ENCODE measurements at places on chromosomes 13 and 19.

DNA sequence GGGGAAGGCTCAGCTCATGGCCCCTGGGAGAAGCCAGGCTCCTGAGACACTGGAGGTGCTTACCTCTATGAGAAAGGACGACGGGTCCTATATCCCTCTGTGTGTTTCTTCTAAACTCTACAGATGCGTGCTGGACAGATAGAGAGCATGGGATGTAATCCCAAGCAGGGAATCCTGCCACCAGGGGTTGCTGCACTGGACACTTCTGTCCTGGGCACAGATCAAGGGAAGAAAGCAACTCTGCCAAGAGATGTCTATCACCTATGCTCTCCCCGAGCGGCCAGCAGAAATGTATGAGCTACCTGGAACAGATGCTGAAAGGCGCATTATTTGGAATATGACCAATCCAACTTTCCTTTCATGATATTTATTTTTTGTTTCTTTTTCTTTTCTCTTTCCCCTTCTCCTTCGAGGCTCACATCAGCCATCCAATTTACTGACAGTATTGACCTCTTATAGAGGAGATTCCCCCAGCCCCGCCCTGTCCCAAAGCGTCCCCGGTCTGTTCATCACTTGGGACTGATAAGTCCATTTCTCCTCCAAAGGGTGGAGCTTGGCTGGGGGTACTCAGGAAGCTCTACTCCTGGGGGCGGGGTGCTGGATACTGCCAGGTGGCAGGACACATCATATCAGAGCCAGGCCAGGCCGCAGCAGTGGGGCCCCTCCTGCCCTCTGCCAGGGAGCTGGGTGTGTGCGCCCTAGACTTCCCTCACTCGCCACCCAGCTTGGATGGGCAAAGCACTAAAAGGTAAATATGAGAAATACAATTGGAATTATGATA lies 34.2 kb downstream of the TSHZ3 start:
- DNase-seq: no peak

DNA sequence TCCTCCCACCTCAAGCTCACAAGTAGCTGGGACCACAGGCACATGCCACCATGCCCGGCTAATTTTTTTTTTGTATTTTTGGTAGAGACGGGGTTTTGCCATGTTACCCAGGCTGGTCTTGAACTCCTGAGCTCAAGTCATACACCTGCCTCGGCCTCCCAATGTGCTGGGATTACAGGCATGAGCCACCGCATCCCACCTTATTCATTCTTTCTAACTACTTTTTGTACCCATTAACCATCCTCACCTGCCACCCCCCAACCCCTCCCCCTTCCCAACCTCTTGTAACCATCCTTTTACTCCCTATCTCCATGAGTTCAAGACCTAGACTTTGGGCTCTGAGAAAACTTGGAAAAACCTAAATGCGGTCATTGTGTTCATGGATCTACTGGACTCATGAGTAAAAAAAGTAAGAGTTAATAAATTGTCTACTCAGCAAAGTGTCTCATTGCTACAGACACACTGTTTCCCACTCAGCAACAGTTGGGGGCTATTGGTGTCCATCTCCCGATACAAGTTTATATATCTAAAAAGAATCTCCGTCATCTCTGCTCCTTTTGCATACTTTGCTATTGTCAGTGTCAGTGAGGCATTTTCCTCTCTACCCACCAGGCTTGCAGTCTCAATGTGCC lies 44.1 kb upstream of the MEDAG start:
- DNase-seq: no peak

DNA sequence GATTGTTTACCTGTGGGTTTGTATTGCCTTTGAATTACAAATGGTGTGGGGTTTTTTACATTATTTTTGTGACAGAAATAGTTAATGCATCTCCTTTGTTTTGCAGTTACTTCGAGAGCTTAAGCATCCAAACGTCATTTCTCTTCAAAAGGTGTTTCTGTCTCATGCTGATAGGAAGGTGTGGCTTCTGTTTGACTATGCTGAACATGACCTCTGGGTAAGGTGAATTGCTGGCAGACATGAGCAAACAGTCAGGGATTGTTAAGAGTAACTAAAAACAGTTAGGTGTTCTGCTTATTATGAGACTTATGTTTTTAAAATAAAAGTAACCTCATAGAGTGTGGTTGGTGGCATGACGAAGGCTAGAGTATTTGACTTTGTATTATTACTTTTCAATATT lies 95.0 kb downstream of the CDK8 start:
- DNase-seq: no peak

DNA sequence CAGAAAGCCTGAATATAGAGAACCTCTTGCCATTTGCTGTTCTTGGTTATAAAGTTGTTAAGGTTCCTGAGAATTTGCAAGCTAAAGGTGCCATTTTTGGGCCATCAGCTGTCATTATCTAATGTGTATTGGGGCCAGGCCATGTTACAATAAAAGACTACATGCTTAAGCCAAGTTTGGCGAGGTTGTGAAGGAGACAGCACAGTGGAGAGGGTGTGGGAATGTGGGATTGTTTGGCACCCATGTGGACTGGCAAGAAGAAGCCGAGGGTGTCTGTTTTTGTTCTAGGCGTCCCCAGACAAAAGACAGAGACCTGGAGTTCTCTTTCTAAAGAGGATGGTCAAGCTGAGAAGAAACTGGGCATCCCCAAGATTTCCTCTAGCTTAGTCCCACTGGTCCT lies 64.7 kb downstream of the ZNF44 start:
- DNase-seq: no peak

GRCh38 chr19:47161876-47162489 lies 31.3 kb downstream of the SAE1 start:
- DNase-seq: no peak

- DNase-seq: no peak
Observed at GRCh38 chr19:50159078-50159477, 4.0 kb downstream of the IZUMO2 start.

DNA sequence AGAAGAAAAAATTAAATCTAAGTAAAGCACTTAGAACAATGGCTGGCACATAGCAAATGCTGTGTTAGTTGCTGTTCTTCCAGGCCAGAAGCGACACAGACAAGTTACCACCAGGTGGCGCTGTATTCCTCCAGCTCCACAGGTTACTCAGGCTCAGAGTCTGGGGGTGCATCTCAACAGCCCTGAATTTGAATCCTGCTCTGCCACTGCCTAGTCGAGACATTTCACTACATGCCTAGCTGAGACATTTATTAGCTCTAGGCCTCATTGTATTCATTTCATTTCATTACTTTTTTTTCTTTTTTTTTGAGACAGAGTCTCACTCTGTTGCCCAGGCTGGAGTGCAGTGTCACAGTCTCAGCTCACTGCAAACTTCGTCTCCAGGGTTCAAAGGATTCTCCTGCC lies 16.4 kb upstream of the CYP2B6 start:
- peak; percentile 69 for DNase-seq

GRCh38 chr13:42350141-42350540 lies 78.2 kb downstream of the AKAP11 start:
- no peak for DNase-seq

DNA sequence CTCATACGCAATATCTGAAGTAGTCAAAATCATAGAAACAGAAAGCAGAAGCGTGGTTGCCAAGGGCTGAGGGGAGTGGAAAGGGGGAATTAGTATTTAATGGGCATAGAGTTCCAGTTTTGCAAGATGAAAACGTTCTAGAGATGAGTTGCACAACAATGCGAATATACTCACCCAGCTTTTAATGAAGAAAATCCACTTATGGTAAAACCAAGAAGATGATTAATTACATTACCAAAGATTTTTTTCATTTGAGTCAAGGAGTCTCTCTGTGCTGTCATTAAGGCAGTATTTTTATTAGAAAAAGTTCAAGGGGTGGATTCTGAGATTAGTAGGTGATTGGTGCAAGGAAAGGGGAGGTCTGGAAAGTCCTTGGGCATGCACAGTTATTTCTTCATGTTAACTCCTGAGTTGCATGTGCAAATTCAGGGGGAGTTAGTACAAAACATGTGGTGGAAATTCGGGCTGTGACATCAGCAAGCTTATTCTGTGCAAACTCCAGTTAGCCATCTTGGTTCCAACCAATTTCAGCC lies 6.9 kb upstream of the CBY2 start:
- no peak for DNase-seq

- DNase-seq: peak; percentile 6
Observed at GRCh38 chr19:34082289-34083077, 89.8 kb upstream of the LSM14A start.

DNA sequence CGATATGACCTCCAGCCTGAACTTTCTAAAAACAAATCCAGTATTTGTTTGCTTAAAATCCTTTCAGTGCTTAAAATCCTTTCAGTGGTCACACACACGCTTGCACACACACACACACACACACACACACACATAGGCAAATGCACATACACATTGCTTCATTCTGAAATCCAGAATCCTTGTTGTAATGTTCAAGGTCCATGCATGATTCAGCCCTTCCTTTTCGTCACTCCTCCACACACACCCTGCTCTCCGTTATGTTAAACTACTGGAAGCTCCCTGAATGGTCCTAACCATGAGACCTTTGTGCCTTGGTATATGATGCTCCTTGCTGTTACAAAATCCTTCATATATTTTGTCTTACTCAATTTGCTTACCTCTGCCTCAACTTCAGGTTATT lies 44.9 kb downstream of the SERTM1 start:
- DNase-seq: no peak

DNA sequence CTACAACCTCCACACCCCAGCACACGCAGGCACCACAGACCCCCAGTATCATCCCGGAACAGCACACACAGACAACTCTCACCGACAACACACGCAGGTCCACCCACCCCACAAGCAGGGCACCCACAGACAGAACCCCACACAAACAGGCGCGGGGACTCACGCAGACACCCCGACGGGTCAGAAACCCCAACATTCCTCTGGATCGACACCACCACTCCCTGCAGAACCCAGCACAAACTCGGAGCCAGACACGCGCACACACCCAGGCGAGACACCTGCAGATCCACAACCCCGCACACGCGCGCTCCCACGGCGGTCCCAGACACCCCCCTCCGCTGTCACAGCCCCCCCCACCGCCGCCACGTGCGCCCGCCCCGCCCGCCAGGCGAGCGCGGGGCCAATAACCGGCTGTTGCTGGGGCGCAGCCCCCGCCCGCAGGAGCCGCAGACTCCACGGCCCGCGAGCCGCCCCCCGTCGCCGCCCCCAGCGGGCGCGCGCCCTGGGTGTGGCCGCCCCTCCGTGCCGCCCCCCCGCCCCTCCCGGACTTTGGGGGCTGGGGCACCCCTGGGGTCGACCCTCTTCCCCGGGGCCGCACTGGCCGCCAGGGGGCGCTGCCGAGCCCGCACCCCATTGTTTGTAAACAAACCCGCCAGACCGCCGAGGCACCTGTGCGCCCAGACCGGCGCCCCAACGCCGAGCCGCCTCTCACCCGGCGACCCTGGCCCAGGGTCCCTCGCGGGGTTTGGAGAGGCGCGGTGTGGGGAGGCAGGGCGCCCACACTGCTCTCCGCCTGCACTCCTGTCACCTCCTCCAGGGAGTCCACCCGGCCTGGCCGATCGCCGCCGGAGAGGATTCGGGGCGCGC lies 712 bp downstream of the BBC3 start:
- no peak for DNase-seq

GRCh38 chr19:6514089-6514488 lies 12.0 kb upstream of the TUBB4A start:
- no peak for DNase-seq

DNA sequence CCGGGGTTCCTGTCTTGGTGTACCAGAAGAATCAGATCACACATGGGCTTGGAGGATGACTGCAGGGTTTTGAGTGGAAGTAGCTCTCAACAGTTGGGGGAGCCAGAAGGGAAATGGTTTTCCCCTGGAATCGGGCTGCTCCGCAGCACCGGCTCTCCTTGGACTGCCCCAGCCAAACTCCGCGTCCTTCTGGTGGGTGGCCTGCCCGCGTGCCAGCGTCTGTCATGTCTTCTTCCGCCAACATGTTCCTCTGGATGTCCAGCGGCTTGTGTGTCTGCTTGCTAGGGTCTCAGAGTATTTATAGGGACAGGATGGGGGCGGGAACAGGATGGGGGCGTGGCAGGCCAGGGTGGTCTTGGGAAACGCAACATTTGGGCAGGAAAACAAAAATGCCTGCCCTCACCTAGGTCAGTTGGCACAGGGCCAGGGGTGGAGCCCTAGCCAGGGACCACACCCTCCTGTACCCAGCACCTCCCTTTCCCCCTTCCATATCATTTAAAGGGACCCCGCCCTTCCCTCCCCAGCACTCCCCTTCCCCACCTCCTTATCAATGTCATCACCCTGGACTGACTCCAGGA lies 1.3 kb upstream of the ZNF30 start:
- DNase-seq: no peak

Measured in amniotic stem cell (primary cell).